OCI-LY7 (cell line): ENCODE measurements at places on chromosomes 2 and 18. TPM values are rescaled to one million over a fixed set of nuclear protein-coding genes. Genes with fewer than 3 reads are reported as not detected.

FAM110C gene
- not detected in 2 replicates for total RNA-seq

ATP6V1B1 gene
- not detected in 2 replicates for total RNA-seq

CENPO gene
- 59.2 and 65.1 TPM in 2 replicates for total RNA-seq

DNA sequence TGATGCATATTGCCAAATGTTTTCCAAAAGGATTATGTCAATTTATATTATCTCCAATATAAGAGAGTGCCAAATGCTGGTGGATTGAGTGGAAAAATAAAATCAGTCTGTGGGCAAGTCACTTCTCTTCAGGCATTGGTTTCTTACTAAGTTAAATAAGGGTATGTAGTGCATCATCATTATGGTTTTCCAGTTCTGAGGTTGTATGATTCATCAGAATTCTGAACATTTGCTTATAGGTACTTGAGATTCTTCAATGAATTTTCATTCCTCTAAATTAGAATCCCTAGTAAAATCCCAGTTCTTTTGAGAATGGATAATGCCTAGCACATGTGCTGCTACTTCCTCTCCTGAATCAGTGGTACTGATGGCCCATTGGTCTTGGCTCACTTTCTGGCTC is 188.9 kb upstream of the OSR1 start:
- no peak for DNase-seq

DNA sequence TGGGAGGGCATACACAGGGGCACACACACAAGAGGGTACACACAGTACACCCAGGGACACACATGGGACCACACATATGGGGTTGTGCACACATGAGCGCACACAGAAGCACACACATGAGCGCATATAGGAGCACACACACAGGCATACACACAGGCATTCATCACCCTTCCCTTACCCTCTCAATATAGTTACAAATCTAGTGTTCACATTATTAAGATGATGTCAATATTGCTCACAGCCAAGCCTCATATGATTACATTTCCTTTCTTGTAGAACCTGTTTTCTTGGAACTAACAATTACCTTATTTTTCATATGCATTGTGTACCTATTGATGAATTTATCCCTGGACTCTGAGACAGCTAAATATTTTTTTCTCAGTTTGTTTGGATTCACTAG is 156.7 kb downstream of the FHOD3 start:
- DNase-seq = no peak
